Stimulated activated CD4-positive, alpha-beta T cell treated with anti-CD3 and anti-CD28 coated beads, TNF-alpha, amount 100 ng/mL, for 24 hours (primary cell): ENCODE measurements at places on chromosomes 16 and 17.
A peak's percentile ranks its signal among the peaks of the same experiment; 100 is the strongest.

- no peak for DNase-seq
Observed at GRCh38 chr16:13055480-13055879, 154.1 kb downstream of the SHISA9 start.

- no peak for DNase-seq
Observed at GRCh38 chr17:29383686-29384085, 6.5 kb upstream of the TAOK1 start.

GRCh38 chr17:68397108-68397536 is 60.2 kb downstream of the WIPI1 start:
- no peak for DNase-seq

GRCh38 chr17:30241051-30241450 is 5.6 kb upstream of the SLC6A4 start:
- DNase-seq: no peak

DNA sequence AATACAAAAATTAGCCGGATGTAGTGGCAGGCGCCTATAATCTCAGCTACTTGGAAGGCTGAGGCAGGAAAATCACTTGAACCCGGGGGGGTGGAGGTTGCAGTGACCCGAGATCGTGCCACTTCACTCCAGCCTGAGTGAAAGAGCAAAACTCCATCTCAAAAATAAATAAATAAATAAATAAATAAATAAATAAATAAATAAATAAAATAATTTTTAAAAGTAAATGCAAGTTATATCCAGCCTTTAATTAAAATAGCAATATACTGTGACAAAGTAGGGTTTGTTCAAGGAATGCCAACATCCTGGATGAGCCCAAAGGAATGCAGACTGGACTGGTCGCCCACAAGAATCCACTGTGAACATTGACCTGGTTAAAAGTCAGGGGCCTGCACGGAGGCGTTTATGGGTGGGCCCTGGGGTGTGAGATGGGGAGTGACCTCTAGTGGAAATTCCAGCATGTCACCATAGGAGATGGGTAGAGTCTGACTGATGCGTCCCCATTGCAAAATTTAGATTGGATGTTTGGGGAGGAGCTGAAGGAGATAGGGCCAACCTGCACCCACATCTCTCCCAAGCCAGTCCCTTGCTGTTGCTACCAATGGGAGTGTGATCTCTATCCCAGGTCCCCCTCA is 9.7 kb upstream of the PIK3R5 start:
- no peak for DNase-seq

GRCh38 chr16:13913374-13914292 is 6.3 kb upstream of the ERCC4 start:
- DNase-seq: no peak

DNA sequence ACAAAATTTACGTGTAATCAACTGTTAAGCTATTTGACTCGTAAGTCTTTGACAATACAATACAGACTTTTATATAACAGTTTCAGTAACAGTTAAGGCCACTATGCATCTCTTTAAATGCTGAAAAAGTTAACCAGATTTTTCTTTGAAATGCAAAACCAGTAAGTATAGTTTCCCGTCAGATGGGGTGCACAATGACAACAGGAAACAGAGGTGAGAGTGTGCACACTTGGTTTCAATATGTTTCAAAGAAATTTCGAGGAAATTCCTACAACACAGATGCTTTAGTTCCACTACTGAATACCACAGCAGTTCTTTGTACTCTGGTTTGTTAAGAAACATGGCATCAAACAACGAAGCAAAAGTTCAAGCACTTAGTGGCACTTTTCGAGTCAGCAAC is 48.4 kb downstream of the RNF157 start:
- DNase-seq: no peak

- no peak for DNase-seq
Observed at GRCh38 chr17:47338026-47338425, 14.3 kb downstream of the EFCAB13 start.

DNA sequence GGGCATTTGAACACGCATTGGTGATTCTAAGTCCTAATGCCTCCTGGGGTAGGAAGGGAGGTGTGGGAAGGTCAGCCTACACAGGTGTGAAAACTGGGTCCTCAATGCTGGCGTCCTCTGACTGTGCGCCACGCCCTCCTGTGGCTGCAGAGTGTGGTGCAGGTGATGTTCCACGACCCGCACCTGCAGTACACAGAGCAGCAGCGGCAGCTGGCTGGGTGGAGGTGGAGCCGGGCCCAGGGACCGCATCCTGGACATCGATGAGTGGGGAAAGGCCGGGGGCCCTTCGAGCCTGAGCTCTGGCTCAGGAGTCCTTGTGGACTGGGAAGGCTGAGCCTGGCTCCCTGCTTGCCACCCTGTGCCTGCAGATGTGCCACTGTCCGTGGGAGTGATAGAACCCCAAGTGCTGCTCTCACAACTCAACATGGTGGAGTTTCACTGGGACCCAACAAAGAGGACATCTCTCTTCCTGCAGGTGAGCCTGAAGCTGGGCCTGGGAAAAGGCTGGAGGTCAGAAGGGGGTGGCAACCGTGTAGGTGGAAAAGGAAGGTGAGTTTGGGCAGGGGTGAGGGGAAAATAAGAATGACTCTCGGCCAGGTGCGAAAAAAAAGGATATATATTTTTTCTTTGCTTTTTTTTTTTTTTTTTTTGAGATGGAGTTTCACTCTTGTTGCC is 14.0 kb upstream of the STAC2 start:
- DNase-seq: peak; percentile 72

GRCh38 chr16:54402270-54402669 is 115.7 kb upstream of the IRX3 start:
- no peak for DNase-seq

GRCh38 chr17:64658931-64659330 is 3.2 kb downstream of the SMURF2 start:
- no peak for DNase-seq
